Peyer's patch (tissue), 4 donors: ENCODE measurements at places on chromosomes 13 and 19. TPM values are rescaled to one million over a fixed set of nuclear protein-coding genes. Genes with fewer than 3 reads are reported as not detected.

The PEG3 gene
- 1.9 TPM for total RNA-seq

- no peaks in the 10 kb centered on the region for H3K27me3 ChIP-seq
- H3K4me1 ChIP-seq: no peaks in the 10 kb centered on the region
- no peak overlapping the region for H3K27ac ChIP-seq
- H3K36me3 ChIP-seq: no peaks in the 10 kb centered on the region
These were observed 148.8 kb downstream of the TNFRSF19 start for GRCh38 chr13:23718996-23719395.

GRCh38 chr13:27274631-27275030, 4.0 kb downstream of the RASL11A start:
- H3K4me1 ChIP-seq: peaks cover 15% of the 10 kb centered on the region
- no peaks in the 10 kb centered on the region for H3K27me3 ChIP-seq
- DNase-seq: no peak

DNA sequence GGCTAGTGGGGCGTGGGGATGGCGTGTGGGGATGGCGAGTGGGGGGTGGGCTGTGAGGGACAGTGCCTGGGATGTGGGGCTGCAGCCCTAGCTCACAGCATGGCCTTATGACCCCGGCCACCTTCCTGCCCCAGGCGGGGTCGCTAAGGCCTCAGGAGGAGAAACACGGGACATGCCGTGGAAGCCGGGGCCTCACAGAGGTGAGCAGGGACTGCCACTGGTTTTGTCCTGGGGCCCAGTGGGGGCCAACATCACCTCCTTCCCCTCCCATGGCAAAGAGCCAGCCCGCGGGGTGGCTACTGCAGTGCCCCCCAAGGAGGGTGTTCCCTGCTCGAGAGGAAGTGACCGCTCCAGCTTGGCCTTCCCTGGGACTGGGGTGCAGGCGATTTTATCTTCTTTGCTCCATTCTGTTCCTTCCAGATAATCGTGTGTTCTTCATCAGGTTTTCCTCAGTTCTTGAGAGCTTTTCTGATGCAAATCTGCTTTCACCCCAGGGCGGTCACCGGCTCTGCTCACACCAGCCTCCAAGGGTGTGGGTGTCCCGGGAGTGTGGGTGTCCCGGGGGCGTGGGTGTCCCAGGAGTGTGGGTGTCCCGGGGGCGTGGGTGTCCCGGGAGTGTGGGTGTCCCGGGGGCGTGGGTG, 1.2 kb downstream of the F7 start:
- no peak overlapping the region for H3K27ac ChIP-seq
- no peak overlapping the region for H3K4me3 ChIP-seq
- H3K36me3 ChIP-seq: no peaks in the 10 kb centered on the region
- peaks cover 18% of the 10 kb centered on the region for H3K27me3 ChIP-seq

DNA sequence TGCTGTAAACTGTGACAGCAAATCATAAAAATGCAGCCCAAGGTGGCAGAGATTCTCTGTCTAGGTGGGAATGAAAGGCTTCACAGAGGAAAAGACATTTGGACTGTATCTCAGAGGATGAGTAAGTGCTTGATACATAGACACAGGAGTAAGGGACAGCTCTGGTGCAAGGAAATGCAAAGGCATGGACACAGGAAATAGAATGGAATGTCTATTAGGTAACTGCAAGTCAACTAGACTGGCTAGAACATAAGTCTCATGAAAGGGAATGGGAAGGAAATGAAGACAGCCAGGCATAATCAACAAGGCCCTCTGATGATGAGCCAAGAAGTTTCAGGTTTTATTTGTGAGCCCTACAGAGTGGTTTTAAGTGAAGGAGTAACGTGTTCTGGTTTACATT, 321.7 kb downstream of the SUCLA2 start:
- DNase-seq: no peak
- no peak overlapping the region for H3K27ac ChIP-seq
- H3K36me3 ChIP-seq: no peaks in the 10 kb centered on the region
- H3K4me3 ChIP-seq: no peak overlapping the region
